ENCODE measurements at places on chromosomes 1 and 21.

GRCh38 chr1:54754486-54755285 is 9.6 kb downstream of the PARS2 start:
- DNase-seq, result no peak

DNA sequence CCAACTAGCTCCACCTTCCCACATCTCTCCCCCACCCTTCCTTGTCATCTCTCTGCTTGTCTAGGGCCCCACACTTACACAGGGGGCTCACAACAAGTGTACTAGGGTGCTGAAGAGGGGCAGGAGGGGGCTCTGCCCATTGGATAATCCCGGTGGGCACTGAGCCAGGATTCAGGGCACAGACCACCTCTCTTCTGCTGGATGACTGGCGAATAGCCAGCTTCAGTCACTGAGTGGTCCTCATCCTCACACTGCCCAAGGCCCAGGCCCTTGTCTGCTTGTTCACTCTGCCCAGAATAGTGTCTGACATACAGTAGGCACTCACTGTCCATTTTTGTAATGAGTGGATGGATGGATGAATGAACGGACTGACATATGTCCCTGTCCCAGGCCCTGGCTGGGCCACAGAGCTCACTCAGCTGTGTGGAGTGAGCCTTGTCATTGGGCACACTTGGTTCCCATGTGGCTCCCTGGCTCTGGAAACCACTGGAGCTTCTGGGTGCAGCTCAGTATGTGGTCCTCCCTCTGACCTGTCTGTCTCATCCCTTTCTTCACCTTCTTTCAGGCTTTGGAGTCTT is 36.6 kb downstream of the FOXO6 start:
- no peak for DNase-seq

DNA sequence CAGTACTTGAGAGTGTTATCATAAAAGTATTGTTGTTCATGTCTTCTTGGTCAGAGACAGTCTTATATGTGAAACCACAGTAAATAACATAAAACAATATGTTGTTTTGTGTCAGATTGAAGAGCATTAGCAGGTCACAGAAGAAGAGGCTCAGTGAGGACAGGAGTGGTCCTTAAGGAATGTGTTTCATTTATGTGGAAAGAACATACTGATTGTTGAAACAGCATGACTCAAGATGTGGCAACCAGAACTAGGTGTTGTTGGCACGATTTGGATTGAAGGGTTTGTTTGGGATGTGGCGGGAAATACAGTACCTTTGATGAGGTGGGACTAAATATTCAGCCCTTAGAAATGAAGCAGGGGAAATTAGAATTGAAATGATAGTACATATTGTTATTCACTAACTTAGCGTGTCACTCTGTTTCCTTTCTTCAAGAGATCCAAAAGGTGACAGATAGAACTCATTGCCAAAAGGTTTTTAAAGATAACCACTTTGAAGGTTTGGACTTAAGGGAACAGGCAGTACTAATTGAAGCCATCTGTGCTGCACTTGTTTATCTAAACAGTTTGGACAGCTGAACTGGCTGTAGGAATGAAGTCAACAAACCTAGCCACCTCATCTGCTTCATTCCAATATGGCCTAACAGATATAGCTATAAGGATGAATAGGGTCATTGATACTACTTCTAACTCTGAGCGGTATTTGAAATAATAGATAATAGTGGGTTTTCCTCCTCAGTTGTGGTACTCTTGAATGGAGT is 14.4 kb downstream of the RALGPS2 start:
- no peak for DNase-seq

- peak; percentile 70 for DNase-seq
These were observed 172.6 kb upstream of the HMCN1 start for GRCh38 chr1:185561629-185562028.

- peak; percentile 25 for DNase-seq
These were observed 31.8 kb upstream of the JUN start for GRCh38 chr1:58815686-58816071.

DNA sequence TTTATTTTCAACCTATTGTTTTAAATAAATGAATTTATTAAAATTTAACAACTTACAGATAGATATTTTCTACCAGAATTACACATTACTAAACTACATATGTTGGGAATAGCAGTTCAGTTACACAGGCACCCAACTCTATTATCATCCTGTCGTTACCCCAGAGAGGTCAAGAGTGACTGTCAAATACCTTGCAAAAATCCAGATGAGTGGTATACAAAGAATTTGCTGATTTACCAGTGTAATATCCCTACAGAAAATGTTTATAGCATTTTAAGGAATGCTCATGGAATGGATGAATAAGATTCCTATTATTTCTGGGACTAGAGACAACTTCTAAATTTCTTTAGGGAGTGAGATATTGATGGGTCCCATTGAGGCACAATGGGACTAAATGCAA is 300.7 kb upstream of the RGS18 start:
- no peak for DNase-seq

GRCh38 chr1:58765006-58765405 is 18.8 kb downstream of the JUN start:
- no peak for DNase-seq

DNA sequence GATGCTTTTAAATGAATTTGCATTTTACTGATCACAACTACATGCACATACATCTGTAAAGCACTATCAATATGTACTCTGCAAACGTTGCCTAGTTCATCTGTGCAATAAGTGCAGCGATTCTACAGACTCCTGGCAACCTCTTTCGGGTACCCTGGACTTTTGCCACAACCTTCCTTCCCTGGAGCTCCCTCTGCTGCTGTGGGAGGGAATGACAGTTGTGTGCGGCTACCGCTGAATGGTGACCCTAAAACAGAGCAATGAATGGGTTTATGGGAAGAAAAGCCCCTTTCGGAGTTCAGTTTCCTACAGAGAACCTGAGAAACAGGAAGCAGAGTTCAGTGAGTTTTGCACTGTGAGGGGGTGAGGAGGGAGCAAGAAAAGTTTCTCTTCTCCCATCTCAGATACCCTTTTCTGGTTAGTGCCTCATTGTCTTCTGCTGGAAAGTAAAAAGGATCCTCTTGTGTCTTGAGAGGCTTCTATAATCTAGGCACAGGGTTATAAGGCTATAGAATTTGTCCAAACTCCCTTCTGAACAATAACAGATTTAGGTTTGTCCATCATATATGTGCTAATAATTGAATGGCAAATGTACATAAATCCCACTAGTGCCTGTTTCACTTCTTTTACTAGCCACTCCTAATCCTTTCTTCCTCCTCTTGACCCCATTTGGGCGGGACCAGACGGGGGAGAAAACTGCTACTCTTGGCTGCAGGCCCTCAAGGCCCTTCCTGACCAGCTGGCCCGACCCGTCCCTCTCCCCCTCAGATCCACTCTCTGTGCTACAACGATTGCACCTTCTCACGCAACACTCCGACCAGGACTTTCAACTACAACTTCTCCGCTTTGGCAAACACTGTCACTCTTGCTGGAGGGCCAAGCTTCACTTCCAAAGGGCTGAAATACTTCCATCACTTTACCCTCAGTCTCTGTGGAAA is 19.8 kb upstream of the SARS1 start:
- DNase-seq, result peak; percentile 15

GRCh38 chr1:3116560-3116959 is 47.6 kb downstream of the PRDM16 start:
- no peak for DNase-seq

Measured in central memory CD4-positive, alpha-beta T cell (primary cell).